Dorsolateral prefrontal cortex (tissue), 122 donors: ENCODE measurements at places on chromosomes 3 and 15. TPM values are rescaled to one million over a fixed set of nuclear protein-coding genes. Genes with fewer than 3 reads are reported as not detected.

DNA sequence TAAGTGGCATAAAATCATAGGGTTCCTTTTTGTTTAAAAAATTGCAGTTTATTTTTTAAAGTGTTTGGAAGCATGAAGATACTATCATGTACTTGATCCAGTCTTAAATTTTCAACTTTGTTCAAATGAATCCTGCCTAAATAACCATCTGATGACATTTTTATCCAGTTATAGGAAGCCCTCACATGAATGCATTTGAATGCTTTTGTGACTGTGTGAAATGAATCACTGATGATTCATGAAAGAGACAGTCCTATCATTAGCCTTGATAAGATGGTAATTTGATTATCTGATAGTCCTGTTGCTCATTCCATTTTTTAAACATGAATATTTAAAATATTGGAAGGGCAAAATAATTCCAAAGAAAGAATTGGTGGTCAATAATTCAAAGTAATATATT, 401.9 kb upstream of the ROBO2 start:
- DNase-seq = no peak

The CAMKV gene
- total RNA-seq = 166 TPM

The RTP4 gene
- total RNA-seq = 2.1 TPM

- no peak for DNase-seq
Measured at GRCh38 chr3:154061001-154061370, 60.2 kb upstream of the ARHGEF26 start.

GRCh38 chr3:53154881-53155285, 6.1 kb upstream of the PRKCD start:
- DNase-seq = no peak

The CSPG5 gene
- 75.9 TPM for total RNA-seq

DNA sequence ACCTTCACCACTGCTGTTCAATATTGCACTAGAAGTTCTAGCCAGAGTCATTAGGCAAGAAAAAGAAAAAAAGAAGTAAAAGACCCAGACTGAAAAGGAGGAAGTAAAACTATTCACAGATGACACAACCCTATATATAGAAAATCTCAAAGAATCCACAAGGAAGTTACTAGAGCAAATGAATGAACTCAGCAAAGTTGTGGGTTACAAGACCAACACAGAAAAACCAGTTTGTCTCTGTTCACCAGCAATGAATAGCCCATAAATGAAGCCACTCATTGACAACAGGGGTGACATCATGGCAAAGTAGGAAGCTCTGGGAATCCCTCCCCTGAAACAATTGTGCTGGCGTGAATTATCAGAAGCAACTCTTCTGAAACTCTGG, 4.6 kb downstream of the CFAP100 start:
- DNase-seq = no peak
